Retina (tissue), 1 donor: ENCODE measurements at places on chromosomes 6 and 20.
A peak's percentile ranks its signal among the peaks of the same experiment; 100 is the strongest.

- DNase-seq, result no peak
These were observed 95.3 kb upstream of the C6orf118 start for GRCh38 chr6:165404697-165405096.

- DNase-seq, result no peak
These were observed 209.6 kb downstream of the ERMARD start for GRCh38 chr6:169960886-169961611.

GRCh38 chr6:150057501-150057951 lies 11.4 kb downstream of the ULBP3 start:
- DNase-seq, result no peak

DNA sequence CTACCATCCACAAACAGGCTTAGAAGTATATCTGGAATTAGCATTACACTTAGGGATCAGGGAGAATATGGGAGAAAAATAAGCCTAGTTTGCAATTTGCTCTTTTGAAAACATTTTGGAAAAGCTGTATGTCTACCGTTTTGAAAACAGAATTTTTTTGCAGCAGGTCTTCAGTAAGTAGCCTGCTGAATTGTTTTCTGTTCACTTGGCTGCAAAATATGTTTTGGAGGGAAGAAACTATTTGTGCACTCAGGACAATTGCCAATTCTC lies 39.6 kb downstream of the ILRUN start:
- no peak for DNase-seq

GRCh38 chr6:31797588-31797987 lies 2.0 kb upstream of the VARS1 start:
- no peak for DNase-seq

- no peak for DNase-seq
These were observed 347.7 kb downstream of the BCKDHB start for GRCh38 chr6:80454197-80454596.

DNA sequence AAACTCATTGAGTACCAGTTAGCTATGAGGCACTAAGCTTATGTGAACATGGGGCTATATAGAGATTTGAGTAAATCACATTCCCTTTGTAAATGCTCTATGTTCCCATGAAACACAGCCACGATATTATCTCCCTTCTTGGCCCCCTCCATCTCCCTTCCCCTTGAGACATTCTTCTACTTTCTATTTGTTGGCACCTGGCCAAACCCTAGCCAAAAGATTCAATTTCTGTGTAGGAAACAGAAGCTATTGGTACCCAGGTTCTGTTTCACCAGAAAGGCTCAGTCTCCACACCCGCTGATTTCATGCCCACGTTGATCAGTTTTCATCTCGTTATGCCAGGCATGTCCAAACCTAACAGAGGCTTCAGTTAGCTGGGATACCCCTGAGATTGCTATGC lies 145.5 kb upstream of the LAMP5 start:
- DNase-seq, result no peak

DNA sequence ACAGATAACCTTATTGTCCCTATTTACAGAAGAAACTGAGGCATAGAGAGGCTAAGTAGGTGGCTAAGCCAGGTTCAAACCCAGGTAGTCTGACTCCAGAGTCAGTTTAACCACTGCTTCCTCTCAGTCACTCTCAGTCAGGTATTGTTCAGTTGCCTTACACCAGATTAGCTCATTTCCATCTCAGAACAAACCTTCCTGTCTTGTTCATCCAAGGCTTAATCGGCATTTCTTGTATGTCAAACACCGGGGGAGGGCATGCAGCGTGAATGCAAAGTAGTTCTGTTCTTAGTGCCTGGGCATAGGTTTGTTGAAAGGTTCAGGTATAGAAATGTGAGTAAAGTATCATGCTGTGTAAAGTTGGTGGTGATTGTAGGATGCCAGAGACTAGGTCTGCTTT lies 51.7 kb downstream of the CTNNBL1 start:
- DNase-seq, result no peak

DNA sequence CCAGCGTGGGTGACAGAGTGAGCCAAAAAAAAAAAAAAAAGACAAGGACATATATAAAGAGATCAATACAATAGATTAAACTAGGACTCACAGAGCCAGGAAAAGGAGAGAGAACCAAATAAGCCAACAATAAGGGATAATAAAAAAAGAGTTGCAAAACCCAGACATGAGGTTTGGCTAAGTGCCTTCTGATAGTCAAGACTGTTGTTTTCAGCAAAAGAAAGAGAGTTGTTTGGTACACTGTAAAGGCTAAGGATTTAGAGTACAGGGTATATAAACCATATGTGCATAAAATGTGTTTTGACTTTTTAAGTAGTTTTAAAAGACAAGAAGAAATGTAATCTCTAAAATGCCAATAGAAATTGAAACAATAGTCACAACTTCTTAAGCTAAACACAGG lies 42.8 kb downstream of the RPF2 start:
- DNase-seq, result no peak

DNA sequence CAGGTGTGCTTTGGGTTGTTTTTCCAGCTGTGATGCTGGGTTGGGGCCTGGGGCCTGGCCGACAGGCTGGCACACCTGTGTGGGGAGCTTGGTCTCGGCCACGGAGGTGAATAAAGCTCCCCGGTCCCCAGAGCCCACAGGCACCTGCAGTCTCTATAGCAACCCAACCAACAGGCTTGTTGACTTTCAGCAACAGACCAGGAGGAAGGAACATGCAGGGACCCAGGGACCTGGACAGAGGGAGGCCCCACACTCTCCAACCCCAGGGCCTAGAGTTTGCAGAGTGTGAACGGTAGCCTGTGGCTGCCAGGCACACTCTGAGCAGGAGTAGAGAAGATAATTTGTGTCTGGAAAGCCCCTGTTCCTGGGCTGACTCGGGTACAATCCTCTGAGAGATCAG lies 14.6 kb upstream of the SYNJ2 start:
- no peak for DNase-seq

- peak; percentile 78 for DNase-seq
These were observed at the start of gene GNMT for GRCh38 chr6:42960243-42961019. GNMT (plus strand) TSS chr6:42960754; CDS start chr6:42960768, 14 bp downstream.

GRCh38 chr20:47335251-47336128 lies 21.0 kb downstream of the ZMYND8 start:
- peak; percentile 28 for DNase-seq

DNA sequence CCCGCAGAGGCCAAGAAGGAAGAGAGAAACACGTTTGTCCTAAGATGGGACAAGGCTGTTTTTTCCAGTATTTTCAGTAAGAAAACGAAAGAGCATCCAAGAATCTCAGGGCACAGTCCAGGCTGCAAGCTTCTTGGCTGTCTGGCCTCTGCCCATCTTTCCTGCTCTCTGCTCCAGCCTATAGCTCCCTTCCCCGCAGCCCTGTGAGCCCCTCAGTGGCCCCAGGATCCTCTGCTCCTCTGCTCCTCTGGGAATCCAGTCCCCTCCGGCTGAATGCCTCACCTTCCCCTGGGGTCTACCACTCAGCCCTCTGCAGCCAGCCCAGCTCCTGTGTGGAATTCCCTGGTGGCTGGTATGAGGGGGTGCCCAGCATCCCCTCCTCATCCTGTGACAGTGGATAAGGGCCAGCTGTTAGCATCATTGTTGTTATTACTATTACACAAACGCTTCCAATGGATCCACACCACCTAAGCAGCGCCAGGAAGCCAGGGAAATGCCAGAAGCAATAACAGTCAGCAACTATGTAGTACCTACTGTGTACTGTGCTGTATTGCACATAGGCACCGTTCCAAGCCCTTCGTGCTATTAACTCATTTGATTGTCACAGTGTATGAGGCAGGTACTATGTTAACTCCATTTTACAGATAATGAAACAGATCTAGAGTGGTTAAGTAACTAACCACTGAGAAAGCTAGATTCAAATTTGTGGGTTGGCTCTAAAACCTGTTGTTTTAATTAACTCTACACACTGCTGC lies 60.3 kb upstream of the PTPN1 start:
- DNase-seq, result no peak

DNA sequence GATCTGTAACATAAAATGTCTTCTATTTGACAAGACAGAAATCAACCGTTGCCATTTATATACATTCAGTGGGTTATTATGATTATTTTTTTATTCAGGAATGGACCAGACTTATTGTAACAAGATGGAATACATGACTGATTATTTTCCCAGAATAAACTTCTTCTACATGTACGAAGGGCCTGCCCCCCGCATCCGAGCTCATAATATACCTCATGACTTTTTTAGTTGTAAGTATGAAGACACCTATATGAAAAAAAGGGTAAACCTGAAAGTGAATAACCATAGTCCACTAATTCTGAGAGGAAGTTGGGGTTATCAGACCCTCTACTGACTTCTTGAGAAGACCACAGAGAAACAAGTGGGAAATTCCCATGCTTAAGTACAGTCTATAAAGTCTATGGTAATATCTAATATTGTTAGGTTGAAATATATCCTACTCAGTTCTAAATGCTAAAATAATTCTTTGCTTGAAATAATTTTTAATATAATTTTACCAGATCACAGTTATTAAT lies 15.9 kb downstream of the OR2A4 start:
- DNase-seq, result no peak

DNA sequence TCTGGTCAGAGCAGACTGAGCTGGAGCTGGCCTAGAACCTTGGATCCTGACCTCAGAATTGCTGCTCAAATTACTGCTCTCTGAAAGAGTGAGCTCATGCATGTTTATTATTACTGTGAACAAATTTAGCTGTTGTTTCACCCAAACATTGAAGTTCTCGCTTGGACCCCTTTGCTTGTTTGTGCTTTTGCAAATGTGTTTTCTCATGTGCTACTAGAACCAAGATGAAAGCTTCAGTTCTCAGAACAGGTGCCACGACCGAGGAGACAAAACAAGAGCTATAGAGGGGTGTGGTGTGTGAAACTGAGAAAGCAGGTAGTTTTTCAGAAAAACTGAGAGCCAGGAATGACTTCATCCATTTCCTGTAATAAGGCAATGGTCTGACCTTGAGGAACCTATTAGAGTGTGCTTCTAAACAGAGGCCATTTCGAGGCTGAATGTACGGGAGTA lies 50.0 kb upstream of the ESR1 start:
- DNase-seq, result no peak

DNA sequence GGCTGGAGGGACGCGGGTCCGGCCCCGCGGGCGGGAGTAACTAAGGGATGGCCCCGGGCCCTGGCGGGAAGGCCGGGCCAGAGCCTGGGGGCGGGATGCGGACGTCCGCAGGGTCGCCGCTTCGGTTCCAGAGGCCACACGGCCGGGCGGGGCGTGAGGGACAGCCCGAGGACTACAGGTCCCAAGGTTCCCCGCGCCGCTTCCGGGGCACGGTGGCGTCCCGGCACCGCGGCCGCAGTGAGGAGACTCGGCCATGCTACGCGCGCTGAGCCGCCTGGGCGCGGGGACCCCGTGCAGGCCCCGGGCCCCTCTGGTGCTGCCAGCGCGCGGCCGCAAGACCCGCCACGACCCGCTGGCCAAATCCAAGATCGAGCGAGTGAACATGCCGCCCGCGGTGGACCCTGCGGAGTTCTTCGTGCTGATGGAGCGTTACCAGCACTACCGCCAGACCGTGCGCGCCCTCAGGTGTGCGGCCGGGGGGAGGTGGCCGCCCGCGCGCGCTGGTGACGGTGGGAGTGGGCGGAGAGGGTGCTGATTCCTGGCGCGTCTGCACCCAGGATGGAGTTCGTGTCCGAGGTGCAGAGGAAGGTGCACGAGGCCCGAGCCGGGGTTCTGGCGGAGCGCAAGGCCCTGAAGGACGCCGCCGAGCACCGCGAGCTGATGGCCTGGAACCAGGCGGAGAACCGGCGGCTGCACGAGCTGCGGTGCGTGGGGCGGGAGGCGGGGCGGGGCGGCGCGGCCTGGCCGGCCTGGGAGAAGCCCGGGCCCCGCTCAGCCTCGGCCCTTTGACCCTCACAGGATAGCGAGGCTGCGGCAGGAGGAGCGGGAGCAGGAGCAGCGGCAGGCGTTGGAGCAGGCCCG lies at the start of gene MRPS26:
Gene MRPS26, plus strand, starts transcription at position 237 of the 861 bp plus-strand sequence. Its CDS starts 17 bp downstream, at position 254.
- peak; percentile 97 for DNase-seq

GRCh38 chr6:48658915-48659314 lies 547.9 kb upstream of the PTCHD4 start:
- no peak for DNase-seq

DNA sequence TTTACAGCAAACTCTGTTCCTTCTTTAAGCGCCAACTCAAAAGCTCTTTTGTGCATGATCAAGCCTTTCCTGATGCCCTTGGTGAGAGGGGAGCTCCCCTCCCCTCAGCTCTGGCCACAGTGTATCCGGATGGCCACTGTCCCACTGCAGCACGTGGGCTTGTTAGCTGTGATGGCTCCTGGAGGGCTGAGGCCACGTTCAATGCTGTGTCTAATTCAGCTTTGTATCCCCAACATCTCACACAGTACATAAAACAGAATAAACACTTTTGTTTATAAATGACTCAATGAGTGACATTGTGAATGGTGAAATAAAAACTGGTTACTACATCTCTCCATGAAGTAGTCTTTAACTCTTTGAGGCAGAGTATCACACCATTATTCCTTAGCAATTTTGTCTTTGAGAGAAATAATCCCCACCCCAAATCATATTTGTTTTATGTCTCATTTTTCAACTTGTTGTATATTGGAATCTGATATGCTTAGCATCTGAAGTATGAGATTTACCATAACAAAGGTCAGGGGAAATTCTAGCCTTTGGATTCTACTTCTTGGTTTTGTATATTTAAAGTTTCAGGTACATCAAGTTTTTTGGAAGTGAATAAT lies 44.5 kb downstream of the EDN1 start:
- no peak for DNase-seq

GRCh38 chr6:16437984-16438383 lies 199.6 kb downstream of the GMPR start:
- DNase-seq, result no peak

GRCh38 chr6:128230267-128230989 lies 290.0 kb downstream of the PTPRK start:
- DNase-seq, result no peak

GRCh38 chr20:13042458-13042794 lies 33.7 kb downstream of the SPTLC3 start:
- DNase-seq, result no peak

- no peak for DNase-seq
These were observed 174.4 kb downstream of the SYNE1 start for GRCh38 chr6:152462716-152463115.

- DNase-seq, result no peak
These were observed 63.7 kb downstream of the ME1 start for GRCh38 chr6:83367104-83367503.
